GM10248 (cell line): ENCODE measurements at places on chromosomes 4 and X.

DNA sequence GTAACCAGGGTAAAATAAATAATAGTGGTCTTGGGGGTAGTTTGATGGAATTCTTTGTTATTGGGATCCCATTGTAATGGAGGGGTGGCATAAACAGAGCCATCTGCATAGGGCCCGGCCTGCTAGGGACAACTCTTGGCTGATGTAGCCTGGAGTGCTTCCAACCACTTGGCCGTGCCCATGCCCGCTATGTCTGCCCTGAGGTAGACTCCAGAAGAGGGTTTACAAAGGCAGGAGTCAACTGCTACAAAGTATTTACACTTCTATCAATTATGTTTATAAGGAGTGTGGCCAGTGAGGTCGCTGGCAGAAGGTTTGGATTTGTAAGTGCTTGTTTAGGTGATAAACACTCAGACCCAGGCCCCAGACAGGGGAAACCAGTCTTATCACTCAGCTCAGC, 8.1 kb downstream of the RASL11B start:
- DNase-seq: no peak

DNA sequence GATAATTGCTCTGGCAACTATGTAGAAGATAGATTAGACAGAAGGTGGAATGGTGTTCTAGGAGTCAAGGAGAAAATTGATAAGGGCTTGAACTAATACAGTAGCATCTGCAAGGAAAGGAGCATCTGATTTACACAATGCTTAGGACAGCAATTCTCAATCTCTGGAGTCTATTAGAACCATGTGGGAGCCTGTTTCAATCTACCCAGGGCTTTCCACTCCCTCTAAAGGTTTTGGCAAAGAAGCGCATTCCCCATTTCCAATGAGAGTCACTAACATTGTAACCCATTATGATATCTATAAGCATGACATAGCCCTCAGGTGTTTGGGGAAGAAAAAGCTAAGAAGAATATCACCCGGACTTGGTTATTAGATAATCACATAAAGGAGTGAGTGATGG, 168.2 kb downstream of the COL25A1 start:
- DNase-seq: no peak

DNA sequence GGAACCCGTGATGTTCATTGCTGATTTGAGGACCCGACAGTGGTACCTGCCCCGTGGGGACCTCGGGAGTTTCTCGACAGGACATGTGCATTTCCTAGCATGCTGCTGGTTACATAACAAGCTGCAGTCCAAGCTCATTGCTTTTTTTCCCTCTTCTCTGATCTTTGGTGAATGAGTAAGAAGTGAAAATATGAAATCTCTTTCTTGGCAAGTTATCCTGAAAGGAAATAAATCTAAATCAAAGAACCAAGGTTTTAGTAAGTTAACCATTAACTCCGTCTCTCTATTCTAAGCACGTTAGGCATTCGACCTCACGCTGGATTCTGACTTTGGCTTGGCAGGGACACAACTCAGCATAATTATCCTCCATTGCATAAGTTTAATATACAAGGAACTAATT, 86.6 kb downstream of the STK32B start:
- no peak for DNase-seq

- DNase-seq: no peak
These were observed 104.6 kb downstream of the PDGFRA start for GRCh38 chr4:54333657-54334056.

- DNase-seq: no peak
These were observed 256.4 kb upstream of the GRID2 start for GRCh38 chr4:92047209-92047875.

GRCh38 chr4:181194096-181194495, 1049.1 kb upstream of the TENM3 start:
- no peak for DNase-seq

- no peak for DNase-seq
These were observed 171.7 kb downstream of the SHROOM3 start for GRCh38 chr4:76606645-76607265.

DNA sequence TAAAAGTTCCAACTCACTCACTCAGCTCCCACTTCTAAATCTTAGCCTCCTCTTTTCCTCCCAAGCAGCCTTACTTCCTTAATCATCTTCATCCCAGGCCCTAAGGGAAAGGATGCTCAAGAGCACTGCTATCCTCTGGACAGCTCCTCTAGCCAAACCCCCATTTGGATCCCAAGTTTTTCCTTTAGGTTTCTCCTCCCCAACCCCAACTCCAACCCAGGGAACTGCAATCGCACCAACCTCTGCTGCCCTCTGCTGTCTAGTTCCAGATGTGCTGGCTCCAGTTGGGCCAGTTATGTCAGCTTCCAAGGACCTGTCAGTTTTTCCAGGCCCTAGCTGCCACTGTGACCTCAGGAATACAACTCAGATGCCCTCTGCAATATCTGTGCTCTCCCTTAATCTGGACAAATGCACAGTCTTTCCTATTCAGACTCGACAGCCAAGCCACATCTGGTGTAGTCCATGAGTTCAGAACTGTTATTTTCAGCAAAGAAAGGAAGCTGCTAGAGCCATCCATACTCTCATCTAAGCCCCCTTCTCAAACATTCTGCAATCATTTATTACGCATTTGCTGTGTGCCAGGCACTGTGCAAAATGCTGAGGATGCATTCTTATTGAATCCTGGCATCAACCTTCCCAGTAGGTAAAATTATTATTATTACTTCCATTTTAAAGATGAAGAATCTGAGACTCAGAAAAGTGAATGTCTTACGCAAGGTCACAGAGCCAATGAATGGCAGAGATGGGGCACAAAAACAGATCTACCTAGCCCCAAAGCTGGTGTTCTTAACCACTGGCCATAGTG, 12.3 kb upstream of the XPNPEP2 start:
- DNase-seq: no peak

DNA sequence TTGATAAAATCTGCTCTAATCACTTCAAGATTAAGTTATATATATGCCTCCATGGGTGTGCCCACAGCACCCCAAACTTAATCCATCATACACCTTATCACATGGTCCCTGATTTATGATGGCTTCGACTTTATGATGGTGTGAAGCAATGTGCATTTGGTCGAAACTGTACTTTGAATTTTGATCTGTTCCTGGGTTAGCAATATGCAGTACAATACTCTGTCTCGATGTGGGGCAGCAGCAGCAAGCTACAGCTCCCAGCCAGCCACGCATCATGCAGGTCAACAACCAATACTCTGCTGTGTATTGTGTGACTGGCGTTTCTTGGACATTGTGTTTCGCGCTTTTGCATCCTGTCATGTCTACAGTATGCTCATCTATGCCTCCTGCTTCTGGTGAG, 62.6 kb downstream of the MCUB start:
- DNase-seq: no peak

- no peak for DNase-seq
These were observed 50.0 kb upstream of the FAM9C start for GRCh38 chrX:13094374-13094773.

GRCh38 chr4:80036949-80037685, 35.9 kb downstream of the ANTXR2 start:
- DNase-seq: no peak
